Activated CD4-positive, alpha-beta T cell treated with anti-CD3 and anti-CD28 coated beads, Interleukin-2, amount 10 ng/mL, durations not matched to agents 7 days and 5 days (primary cell): ENCODE measurements at places on chromosomes 1 and 21. TPM values are rescaled to one million over a fixed set of nuclear protein-coding genes. Genes with fewer than 3 reads are reported as not detected.
A peak's percentile ranks its signal among the peaks of the same experiment; 100 is the strongest.

CTSS gene
- total RNA-seq, result 111 TPM

SPRR4 gene
- total RNA-seq, result not detected

MXRA8 gene
- 0.15 TPM for total RNA-seq

DNA sequence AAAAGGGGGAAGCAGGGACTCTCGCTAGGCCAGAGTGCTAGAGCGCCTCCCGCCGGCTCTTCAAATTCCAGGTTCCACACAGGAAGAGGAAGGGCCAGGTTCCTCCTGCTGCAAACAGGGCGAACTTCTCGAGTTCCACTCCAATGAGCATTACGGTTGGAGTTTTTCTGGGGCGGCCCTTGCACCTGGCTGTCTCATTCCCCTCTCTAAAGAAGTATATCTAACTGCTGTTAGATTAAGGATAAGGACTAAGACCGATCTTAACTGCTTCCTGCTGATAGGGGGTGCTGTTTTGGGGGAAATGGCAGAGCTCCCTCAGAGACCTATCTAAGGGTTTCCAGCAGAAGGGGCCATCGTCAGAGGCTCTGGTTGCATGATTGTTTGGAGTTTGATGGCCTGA is 138.0 kb downstream of the RABGAP1L start:
- DNase-seq, result no peak

- no peak for DNase-seq
Observed at GRCh38 chr1:33635336-33636012, 163.0 kb downstream of the ZSCAN20 start.

- peak; percentile 55 for DNase-seq
Observed at GRCh38 chr1:221837896-221838295, 96.0 kb upstream of the DUSP10 start.

DNA sequence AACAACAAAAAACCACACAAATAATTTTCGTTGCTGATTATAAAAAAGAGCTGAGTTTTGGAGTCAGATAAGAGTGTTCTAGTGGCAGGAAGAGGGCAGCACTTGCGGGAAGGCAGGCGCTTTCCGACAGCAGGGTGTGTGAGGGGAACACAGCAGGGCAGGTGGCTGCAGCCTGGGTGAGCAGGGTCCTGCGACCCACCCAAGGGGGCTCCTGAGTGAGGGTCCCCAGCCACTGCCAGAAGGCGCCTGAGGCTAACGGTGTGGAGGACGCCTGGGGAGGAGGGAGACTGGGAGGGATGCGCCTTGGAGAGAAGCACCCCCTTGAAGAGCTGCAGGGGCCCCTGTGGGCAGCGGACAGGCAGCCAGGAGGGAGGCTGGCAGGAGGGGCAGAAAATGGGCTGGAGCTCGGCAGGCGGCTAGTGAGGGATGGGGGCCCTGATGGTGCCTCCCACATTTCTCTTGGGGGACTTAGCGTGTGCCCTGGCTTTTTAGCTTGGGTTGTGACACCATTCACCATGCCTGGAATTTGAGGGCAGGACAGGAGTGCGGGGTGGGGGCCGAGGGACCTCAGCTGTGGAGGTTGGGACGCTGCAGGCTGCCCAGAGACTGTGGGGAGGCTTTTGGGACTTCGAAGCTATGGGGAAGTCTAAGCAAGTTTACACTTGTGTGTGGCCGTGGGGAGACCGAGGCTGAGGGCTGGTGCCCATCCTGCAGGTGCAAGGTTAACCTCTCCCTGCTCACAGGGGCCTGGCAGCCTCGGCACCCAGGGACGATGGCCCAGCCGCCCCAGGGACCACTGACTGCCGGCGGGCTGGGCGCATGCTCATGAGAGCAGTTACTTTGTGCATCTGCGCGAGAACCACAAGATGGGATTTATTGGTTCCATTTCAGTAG is 111.4 kb downstream of the SIK1 start:
- peak; percentile 47 for DNase-seq

DNA sequence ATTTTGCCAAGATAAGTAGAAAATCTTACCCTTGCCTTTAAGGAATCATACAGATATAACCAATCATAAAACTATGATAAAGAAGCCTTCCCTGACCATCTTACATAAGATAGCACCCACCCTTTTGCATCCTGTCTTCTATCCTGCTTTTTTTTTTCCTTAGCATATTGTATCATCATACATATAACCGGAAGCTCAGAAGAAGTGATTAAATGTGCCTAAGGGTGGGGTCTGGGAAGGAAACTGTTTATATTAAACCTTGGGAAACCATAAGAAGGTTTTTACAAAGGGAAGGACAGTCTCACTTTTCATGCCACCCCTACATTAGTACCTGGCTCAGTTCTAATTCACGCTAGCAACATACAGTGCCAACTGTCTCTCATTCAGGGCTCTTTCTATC is 66.8 kb downstream of the LUZP1 start:
- DNase-seq, result no peak

DNA sequence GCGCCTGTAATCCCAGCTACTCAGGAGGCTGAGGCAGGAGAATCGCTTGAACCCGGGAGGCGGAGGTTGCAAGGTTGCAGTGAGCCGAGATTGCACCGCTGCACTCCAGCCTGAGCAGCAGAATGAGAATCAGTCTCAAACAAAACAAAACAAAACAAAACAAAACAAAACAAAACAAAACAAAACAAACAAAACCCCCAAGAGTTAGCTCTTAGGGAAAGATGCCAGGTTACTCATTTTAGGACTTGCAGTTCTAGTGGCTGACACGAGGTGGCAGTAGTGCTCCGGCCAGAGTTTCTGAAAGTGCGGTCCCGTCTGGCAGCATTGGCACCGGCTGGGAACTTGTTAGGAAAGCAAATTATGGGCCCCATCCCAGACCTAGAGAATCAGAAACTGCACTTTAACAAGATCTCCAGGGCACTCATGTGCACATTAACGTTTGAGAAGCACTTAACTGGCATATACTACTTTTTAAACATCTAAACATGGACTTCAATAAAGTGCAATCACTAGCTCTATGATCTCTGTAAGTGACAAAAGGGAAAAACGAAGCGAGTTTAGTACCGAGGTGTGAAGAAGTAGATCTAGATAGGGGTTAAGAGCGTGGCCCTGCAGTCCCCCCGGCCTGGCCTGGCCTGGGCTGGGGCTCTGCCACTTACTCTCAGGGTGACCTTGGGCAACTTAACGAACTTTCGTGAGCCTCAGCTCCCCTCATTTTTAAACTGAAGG is 41.9 kb upstream of the TNFRSF1B start:
- DNase-seq, result peak; percentile 79

GRCh38 chr1:23905461-23906025 is 7.6 kb downstream of the CNR2 start:
- no peak for DNase-seq

DNA sequence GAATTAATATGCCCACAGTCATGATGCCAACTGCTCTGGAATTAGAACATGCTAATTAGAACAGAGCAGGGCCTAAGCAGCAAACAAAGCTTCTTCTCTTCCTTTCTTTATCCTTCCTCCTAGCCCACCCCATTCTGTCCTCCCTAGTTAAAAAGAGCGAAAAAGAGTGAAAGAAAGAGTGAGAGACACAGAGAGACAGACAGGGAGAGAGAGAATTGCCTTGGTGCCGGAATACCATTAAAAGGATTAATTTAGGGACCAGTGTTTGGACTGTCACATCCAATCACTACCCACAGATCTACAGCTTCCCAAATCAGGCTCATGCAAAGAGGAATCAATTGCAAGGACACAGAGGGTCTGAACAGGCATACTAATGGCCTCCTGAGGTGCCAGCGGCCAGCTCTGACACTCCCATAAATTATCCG is 7.0 kb downstream of the ERI3 start:
- no peak for DNase-seq

- no peak for DNase-seq
Observed at GRCh38 chr1:175317779-175318178, 125.2 kb upstream of the KIAA0040 start.
